ENCODE measurements at places on chromosomes 4 and X. TPM values are rescaled to one million over a fixed set of nuclear protein-coding genes. Genes with fewer than 3 reads are reported as not detected.

APBB2 gene
- total RNA-seq = 3.0 TPM

MAOB gene
- total RNA-seq = not detected

FAT4 gene
- total RNA-seq = not detected

BST1 gene
- 0.58 TPM for total RNA-seq

All from activated T-helper 17 cell treated with anti-CD3 and anti-CD28 coated beads, Interleukin-2, amount 50 U/mL, for 72 hours (primary cell).